ENCODE measurements at places on chromosomes 11 and 22.

- DNase-seq, result no peak
These were observed 8.4 kb downstream of the DAGLA start for GRCh38 chr11:61688365-61689163.

DNA sequence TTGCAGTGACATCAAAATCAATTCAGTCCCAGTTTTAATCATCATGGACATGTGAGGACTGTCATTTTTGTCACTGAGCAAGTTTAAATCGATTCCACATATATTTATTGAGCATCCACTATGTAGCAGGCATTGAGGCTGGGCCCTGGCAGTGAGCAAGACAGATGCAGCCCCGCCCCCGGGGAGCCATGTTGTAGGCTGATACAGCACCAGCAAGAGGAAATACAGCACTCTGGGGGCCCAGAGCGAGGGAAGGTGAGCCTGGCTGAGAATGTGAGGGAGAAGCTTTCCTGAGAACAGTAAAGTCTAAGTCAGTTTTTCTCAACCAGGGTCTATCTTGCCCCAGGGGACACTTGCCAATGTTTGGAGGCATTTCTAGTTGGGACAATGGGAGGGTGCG lies 108.6 kb upstream of the ASPHD2 start:
- no peak for DNase-seq

GRCh38 chr11:123430721-123431497 lies 840 bp downstream of the GRAMD1B start:
- DNase-seq, result no peak

- DNase-seq, result no peak
These were observed 17.7 kb upstream of the TMPRSS5 start for GRCh38 chr11:113723787-113724186.

- no peak for DNase-seq
These were observed 39.5 kb downstream of the ARFGAP3 start for GRCh38 chr22:42817556-42817955.

- DNase-seq, result no peak
These were observed 213.6 kb upstream of the SESN3 start for GRCh38 chr11:95444309-95445241.

DNA sequence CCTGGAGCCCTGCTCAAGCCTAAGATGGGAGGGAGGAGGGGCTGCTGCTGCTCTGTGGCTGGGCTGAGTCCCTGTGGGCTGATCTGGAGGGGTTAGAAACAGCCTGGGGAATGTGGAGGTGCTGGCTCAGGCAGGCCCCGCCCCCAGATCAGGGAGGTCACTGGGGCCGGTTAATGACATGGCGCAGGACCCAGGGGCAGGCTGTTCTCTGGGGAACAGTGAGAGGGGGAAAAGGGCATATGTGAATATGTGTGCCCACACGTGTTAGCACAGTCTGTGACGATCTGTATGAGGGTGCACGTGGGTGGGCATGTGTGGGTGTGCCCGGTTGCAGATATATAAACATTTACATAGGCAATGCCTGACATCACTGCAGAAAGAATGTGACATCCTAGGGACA lies 143.5 kb downstream of the MIAT start:
- DNase-seq, result no peak

GRCh38 chr11:17921659-17922415 lies 91.0 kb downstream of the SERGEF start:
- no peak for DNase-seq

DNA sequence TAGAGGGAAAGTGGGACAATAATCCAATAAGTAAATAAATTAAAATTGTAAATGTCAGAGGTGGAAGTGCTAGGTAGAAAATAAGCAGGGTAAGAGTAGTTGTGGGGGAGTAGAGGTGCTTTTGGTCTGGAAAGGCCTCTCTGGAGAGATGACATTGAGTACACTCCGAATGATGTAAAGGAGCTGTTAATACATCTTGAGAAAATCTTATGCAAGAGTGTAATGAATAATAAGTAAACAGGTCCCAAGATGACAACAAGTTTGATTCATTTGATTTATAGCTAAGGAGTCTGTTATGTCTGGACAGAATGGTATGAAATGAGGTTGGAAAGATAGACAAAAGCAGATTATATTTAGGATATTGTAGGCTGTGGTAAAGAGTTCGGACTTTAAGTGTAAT lies 87.5 kb downstream of the TMEM135 start:
- DNase-seq, result no peak

DNA sequence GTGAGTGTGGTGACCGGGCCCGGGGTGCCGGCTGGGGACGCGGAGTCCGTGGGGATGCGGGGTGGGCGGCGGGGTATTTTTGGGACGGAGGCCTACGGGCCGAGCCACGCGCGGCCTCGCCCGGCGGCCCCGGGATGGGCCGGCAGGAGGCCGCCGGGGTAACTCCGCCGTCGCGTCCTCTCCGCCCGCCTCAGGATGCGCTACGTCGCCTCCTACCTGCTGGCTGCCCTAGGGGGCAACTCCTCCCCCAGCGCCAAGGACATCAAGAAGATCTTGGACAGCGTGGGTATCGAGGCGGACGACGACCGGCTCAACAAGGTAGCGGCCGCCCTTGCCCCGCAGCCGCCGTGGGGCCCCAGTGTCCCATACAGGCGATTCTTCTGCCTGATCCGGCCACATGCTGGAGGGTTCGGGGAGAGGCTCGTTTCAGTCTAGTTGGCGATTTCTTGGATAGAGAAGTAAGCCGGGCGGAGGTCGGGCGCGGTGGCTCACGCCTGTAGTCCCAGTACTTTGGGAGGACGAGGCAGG lies 337 bp downstream of the RPLP2 start:
- DNase-seq, result no peak

All from esophagus squamous epithelium (tissue), 5 donors.